ENCODE measurements at places on chromosomes 4 and X.

- DNase-seq = no peak
Observed at GRCh38 chr4:27096142-27096824, 235.6 kb downstream of the STIM2 start.

DNA sequence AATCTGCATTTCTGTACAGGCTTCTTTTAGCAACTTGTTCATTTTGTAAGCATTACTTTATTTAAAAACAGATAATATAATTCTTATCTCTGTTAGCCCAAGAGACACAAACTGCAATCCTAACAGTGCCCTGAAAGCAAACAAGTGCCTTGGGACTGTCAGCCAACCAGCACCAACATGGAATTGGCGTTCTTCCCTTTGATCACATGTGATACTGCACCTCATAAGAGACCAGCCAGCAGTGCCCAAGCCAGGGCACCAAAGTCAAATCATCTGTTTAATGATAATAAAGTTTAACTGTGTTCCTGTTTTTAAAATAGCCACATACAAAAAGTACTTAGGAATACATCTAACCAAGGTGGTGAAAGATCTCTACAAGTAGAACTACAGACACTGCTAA is 223.2 kb downstream of the PRDM5 start:
- no peak for DNase-seq

- DNase-seq = no peak
Observed at GRCh38 chr4:75371915-75372314, 142.3 kb downstream of the RCHY1 start.

DNA sequence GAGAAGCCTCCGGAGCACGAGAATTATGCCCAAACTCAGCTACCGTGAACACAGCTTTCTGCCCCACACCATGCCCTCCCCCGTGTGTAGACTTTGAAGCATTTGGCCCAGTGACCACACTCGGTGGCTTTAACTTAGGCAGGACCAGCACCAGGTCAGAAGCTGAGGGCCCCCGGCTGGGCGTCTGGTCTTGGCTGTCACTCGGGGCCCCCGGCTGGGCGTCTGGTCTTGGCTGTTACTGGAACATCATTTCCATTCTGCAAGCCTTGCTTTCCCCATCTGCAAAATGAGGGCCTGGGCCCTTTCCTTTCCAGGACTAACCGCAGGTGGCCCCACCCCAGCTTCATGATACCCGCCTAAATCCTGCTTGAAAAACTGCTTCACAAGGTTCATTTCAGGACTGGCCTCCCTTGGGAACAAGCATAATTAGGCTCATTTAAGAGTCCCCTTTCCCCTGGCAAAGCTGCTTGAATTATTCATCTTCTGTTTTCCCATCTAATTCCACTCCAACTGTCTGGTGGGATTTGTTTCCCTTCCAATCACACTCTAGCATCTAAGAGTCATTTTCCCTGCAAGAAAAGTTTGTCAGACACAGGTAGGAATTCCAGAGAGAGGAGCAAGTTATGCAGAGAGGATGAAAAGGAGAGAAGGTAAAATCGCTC is 82.5 kb downstream of the WFS1 start:
- no peak for DNase-seq

DNA sequence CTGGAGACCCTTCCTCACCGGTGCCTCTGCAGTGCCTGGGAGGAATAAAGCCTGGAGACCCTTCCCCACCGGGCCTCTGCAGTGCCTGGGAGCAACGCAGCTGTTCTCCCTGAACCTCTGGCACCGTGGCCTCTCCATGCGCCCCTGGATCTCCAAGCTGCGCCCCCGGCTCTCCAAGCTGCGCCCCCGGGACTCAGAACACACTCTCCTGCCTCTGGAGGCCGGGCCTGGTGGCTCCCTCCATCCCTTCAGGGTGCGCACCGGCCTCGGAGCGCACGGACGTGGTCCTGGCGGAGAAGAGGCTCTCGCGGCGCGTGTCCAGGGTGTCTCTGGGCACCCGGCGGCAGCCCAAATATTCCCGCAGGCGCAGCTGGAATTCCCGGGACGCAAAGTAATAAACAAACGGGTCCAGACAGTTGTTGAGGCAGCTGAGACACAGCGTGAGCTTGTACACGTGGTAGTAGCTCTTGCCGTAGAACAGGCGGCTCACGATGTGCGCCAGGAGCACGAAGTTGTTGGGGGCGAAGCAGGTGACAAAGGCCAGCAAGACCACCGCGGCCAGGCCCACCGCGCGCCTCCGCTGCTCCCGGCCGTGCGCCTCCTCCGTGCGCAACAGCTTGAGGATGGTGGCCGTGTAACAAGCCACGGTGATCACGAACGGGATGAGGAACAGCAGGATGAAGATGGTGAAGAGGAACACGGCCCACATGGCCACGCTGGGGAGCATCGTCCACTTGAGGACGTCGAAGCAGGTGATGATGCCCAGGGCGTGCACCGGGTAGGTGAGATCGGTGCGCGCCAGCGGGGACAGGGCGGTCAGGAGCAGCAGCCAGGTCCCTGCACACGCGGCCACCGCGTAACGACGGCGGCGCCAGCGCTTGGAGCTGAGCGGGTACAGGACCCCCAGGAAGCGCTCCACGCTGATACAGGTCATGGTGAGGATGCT is 12.8 kb upstream of the ASMTL start:
- DNase-seq = no peak

DNA sequence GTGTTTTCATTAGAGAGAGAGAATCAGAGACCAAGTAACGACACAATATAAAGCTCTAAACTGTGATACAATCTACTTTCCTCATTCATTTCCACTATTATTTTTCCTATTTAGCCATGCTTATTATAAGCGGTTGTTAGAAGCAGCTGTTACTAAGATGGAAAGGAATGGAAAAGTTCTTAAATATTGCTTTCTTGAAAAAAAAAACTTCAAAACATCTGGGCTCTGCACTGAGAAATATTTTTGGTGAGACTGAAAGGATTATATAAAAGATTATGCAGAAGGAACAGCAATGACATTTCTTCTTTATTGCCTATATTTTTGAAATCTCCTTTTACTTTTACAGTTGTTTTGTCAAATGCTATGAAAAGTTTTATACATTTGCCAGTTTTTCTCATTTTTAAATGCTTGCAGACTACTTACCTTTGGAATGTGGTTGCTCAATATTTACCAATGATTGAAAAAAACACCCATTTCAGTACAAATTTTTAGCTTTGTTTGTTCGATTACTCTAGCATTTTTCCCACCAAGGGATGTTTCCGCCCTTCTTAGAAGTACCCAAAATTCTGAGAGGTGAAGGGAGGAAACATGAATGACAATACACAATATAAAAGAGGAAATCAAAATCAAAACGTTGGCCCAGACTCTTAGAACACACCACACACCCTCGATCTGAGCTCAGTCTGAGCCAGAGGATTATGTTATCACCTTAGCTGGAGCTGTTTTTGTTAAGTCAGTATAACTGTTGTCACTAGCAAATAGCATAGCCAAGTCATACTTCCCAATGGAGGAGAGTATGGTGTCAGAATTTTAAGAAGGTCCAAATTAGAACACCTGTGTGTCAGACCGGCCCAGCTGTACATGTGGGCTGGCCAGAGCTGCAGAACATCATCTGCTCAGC is 18.4 kb downstream of the DKK2 start:
- no peak for DNase-seq

GRCh38 chr4:152946446-152946845 is 10.3 kb downstream of the FHDC1 start:
- DNase-seq = no peak

- DNase-seq = no peak
Observed at GRCh38 chrX:72255445-72255844, 16.6 kb upstream of the ERCC6L start.

DNA sequence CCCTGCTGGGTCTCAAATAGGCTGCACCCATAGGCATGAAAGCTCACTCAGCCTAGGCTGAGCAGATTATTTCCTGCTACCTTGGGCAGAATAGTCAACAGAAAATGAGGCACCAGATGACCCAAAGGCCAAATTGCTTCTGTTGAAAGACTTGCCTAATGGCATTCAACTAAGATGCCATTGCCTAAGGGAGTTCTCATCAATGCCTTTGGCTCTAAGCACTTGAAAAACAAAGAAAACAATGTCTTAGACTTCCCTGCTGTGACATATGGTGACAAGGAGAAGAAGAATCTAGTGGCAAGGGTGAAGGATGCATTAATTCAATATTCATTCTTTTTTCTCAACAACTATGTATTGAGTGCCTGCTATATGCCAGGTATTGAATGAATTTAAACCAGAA is 25.7 kb upstream of the PCDH19 start:
- no peak for DNase-seq

DNA sequence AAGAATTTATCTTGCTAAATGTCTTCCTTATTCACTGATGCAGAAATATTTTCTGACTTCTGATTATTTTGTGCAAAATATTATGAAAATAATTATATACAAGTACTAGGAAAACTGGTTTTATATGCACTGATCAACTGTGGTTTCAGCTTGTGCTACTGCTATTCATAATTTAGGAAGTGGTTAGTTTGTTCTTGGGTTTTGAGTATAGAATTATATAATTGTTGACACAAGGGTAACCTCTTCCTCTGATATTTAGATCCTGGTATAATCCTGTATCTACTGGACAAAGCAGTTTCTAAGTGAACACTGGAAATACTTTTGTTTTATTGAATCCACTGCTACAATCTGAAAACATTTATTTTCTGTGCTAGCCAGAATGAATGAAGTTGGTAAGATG is 182.8 kb downstream of the PDGFC start:
- no peak for DNase-seq

DNA sequence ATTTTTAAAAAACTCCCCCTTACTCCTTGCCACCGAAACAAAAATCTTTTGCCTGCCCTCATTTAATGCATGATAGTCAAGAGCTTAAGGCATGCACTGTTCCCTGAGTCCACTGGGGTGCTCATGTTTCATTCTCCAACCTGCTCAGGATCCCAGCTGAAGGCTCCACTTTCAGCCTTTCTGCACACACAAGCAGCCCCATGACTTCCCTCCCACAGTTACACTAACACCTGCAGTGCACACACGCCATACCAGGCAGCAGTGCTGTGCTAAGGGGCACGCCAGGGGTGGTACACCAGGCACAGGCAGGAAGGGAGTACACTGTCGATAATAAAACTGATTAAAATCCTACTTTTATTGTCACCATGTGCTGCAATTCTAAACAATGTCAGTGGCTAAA is 385.2 kb downstream of the BMPR1B start:
- DNase-seq = no peak

DNA sequence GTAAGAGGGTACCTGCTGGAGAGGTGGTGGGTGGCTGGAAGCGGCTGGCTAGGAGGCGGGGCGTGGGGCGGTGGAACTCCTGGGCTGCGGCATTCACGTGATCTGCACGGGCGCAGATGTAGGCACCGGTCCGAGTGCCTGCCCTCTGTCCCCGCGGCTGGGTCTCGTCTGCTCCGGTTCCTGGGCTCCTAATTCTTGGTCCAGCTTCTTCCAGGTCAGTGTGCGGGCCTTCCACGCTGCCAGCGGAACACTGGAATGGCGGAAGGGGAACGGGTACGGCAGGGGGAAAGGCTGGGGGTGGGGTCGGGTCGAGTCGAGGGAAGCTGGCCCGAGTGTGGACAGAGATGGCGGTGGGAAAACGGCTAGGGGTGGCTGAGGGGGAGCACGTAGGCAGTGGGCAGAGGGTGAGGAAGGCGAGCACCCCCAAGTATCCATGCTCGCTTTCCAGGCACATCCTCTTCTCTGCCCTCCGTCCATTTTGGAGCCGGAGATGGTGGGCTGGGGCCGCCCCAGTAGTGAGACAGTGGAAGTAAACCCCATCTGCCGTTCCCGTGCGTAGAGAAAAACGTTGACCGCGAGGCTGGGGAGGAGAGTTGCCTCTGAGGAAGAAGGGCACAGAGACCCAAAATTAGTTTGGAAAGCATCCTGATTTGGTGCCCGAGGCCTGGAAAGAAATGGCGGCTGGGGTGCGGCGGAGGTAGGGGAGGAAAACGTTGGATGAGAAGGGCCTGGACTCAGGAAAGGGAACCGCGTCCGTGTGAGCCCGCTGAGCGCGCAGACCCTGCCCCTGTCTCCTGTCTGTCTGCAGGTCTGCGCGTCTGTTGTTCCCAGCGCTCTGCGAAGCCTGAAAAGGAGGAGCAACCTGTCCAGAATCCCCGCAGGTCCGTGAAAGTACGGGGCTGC is at the start of gene TCEAL4:
TCEAL4 (plus strand) TSS at position 105 of the 903 bp plus-strand sequence. CDS start 1,161 bp downstream, outside the sequence.
- peak; percentile 20 for DNase-seq

- DNase-seq = no peak
Observed at GRCh38 chrX:63525491-63525890, 174.4 kb upstream of the SPIN4 start.

DNA sequence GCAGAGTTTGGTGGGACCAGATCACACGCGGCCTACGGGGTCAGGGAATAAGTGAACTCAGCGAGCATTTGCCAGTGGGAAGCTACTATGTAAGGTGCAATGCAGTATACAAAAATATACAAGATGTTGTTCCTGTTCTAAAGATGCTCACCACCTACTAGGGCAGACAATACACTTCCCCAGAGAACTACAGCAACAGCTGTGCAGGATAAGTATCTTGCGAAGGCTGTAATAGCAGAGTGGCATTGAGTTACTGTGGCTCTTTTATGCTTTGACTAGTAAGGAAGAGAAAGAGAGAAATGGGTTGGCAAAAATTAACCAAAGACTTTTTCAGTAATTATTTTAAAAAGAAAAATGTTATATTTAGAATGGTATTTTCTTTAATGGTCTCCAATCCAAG is 61.2 kb downstream of the CDS1 start:
- no peak for DNase-seq

GRCh38 chr4:53150631-53151488 is 215.0 kb downstream of the SCFD2 start:
- DNase-seq = no peak

DNA sequence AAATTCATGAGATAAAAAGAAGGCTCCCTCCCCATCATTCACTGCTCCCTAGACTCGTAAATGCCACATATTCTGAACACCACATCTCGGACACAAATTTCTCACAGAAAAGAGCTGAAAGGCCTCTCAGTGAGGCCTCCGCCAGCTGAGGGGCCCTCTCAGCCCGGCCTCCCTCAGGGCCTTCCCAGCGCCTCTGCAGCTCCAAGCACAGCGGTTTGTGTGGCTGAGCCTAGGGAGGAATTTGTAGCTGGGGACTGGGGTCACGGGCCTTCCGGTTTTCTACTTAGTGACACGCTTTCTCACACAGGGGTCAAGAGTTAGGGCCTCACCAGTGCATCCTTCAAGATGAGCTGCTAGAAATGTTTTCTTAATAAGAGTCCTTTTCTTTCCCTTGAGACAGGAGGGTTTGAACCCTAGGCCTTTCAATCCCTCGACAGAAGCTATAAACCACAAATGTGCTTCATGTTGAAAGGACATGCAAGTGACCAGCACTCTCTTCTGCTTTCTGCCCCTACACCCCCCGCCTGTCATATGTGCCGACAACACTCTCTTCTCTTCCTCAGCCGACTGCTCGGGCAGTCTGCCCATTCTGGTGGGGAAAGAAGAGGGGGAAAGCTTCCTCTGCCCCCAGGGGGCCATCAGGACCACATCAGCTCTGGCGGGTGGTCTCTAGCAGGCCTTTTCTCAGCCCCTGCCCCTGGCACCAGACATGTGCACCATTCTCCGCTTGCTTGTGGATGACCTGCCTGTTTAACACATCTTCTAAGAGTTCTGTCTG is 104.9 kb downstream of the CHIC2 start:
- DNase-seq = no peak

DNA sequence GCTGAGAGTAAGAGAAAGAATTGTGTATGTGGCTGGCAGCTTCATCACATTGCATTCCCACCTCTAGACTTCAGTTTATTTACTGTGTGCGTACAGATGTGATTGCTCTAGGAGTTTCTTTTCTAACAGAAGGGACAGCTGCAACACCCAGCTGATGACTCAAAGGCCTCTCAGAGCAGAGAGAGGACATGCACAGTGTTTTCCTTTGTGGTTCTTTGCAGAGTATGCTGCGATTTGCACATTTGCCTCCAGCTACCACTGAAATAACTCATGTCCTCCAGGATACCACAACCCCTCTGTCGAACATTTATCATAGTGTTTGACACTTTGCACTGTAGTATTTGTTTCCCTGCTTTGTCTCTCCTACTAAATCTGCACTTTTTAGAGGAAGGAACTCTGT is 294.1 kb downstream of the STIM2 start:
- DNase-seq = no peak

Measured in CD4-positive, alpha-beta T cell treated with Interleukin-2 at 100 ng/mL for 4 hours (primary cell).